Activated CD8-positive, alpha-beta memory T cell treated with anti-CD3 and anti-CD28 coated beads, Interleukin-2, amount 10 ng/mL, durations not matched to agents 7 days and 5 days (primary cell): ENCODE measurements at places on chromosomes 3 and 15.

- no peak for DNase-seq
Observed at GRCh38 chr3:56810577-56811545, 9.1 kb upstream of the ARHGEF3 start.

DNA sequence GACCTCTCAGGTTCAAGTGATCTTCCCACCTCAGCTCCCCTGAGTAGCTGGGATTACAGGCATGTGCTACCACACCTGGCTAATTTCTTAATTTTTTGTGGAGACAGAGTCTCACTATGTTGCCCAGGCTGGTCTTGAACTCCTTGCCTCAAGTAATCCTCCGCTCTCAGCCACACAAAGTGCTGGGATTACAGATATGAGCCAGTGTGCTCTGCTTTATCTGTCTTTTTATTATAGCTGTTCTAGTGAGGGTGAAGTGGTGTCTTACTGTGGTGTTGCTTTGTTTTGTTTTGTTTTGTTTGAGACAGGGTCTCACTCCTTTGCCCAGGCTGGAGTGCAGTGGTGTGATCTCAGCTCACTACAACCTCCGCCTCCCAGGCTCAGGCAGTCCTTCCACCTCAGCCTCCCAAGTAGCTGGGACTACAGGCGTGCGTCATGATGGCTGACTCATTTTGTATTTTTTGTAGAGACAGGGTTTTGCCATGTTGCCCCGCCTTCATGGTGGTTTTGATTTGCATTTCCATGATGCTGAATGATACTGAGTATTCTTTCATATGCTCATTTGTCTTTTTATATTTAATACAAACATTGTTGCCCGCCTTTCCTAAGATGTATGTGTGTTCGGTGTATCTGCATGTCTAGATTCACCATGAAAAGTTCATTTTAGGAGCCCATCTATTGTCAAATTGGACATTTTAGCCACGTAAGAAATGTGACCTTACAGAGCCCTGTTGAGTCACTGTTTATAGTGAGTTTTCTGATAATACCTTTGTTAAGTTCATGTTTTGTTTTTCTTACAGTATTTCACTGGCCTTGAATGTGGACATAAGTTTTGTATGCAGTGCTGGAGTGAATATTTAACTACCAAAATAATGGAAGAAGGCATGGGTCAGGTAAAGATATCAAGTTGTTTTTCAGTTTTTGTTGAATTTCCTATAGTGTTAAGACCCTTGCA is 80.6 kb downstream of the ARIH1 start:
- DNase-seq = peak; percentile 60

DNA sequence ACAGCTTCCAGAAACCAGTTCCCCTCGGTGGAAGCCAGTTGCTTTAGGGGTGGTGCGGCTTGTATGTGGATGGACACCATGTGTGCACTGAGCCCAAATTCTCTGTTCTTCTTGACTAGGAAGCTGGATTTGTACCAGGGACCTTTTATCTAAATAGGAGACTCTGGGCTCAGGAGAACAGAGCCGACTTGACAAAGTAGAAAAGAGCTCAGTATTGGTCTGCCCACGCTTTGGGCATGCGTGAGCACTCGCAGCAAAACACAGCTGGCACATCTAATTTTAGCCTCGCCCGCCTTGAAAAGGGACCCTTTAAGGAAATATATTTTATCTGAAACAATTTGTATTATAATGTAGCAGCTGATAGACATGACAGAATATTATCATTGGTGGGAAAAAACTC is 1.1 kb upstream of the RBMS3 start:
- no peak for DNase-seq

DNA sequence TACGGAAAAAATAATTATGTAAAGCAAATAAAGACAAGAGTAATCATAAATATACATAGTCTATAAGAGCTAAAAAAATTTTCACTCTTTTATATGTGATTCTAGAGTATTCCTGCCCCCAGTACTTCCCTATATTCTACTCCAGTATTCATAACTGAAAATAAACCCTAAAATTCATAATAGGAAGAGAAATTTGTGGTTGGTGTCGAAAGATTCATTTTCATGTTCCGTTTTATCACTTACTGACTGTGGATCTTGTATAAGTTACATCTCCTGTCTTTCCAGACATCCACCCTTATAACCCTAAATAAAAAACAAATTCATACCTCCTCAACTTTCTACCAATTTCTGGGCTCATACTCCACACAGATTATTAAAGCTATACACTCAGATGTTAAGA is 16.0 kb upstream of the MBNL1 start:
- no peak for DNase-seq

DNA sequence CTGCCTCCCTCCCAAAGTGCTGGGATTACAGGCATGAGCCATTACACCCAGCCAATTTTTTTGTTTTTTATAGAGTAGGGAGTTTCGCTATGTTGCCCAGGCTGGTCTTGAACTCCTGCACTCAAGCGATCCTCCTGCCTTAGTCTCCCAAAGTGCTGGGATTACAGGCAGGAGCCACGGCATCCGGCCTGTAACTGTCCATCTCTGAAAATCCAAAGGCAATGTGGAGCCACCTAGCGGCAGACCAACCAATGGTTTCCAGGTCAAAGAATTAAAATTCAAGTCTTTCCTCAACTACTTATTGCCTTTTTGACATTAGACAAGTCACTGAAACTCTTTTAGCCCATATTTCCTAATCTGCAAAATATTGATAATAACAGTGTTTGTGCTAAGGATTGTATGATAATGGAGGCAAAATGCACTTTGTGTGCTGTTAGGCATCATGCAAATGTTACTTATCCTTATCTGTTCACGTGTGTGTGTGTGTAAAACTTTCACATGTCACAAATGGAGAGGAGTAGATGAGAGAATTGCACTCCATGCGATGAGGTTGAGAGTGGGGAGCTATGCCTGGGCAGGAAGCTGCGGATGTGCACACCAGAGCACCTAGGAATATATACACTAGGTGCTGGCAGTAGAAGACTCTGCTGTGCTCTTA is 48.7 kb downstream of the COL8A1 start:
- DNase-seq = peak; percentile 53
